ENCODE measurements at places on chromosomes 6 and 20. TPM values are rescaled to one million over a fixed set of nuclear protein-coding genes. Genes with fewer than 3 reads are reported as not detected.

TSHZ2 gene
- 15.0 TPM for polyA plus RNA-seq

TRDN gene
- polyA plus RNA-seq, result 2.7 TPM

ATG5 gene
- 58.9 TPM for polyA plus RNA-seq

GHRH gene
- polyA plus RNA-seq, result not detected

TRIM40 gene
- polyA plus RNA-seq, result 0.07 TPM
